ENCODE measurements at places on chromosomes 12 and 14.

DNA sequence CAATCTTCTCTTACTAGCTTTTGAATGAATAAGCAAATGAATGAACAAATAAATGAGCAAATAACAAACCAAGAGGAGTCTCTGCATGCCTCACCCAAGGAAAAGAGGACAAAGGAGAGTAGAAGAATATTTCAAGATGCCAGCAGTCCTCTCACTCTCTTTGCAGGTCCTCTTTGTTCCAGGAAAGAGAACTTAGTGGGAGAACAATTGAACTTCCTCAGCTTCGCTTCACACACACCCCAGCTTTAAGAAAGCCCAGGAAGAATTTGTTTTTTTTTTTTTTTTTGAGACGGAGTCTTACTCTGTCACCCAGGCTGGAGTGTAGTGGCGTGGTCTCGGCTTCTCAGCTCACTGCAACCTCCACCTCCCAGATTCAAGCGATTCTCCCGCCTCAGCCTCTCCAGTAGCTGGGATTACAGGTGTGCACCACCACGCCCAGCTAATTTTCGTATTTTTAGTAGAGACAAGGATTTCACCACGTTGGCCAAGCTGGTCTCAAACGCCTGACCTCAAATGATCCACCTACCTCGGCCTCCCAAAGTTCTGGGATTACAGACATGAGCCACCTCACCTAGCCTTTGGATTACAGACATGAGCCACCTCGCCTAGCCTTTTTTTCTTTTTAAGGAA lies 20.4 kb downstream of the KRT18 start:
- no peak for DNase-seq

DNA sequence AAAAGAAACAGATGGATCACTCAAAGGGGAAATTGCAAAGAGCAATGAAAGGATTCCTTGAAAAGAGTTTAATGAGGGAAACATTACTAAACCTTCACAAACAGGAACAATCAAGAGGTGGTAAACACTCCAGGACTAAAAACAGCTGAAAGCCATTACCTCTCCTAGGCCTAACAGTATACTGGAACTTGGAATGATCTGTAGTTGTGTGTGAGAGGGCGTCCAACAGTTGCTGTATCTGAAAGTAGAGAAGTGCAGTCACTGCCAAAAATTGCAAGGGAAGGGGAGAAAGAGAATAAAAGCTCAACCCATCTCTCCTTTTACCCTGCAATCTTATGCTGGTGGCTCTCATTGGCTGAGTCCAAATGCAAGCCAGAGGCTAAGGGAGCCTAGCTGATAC lies 17.0 kb upstream of the MIS18BP1 start:
- no peak for DNase-seq

- DNase-seq, result no peak
Observed at GRCh38 chr14:89813617-89814031, 140.9 kb downstream of the EFCAB11 start.

- DNase-seq, result no peak
Observed at GRCh38 chr12:122097927-122098756, 19.6 kb downstream of the MLXIP start.
